ENCODE measurements at places on chromosomes 4 and X.

- DNase-seq = no peak
Measured at GRCh38 chr4:36326476-36327029, 45.1 kb downstream of the DTHD1 start.

GRCh38 chr4:100960232-100960631, 387.1 kb downstream of the PPP3CA start:
- DNase-seq = no peak

DNA sequence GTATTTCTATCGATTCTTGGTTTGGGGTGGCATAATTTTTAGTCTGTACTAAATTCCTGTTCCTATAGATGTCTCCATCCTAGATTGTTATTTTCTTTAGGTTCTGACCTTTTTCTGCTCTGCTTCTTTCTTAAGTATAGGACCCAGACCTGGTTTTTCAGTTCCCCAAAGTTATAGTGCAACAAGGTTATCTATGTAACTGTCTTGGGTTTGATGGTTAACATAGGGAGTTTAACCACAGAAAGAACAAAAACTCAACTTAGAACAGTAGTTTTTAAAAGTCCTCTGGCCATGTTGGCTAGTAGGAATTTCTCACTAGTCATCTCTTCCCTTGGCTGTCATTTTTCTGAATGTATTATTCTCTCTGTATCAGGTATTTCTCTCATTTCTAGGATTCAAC, 38.8 kb upstream of the MAD2L1 start:
- no peak for DNase-seq

GRCh38 chr4:149277705-149278104, 537.9 kb downstream of the IQCM start:
- DNase-seq = no peak

DNA sequence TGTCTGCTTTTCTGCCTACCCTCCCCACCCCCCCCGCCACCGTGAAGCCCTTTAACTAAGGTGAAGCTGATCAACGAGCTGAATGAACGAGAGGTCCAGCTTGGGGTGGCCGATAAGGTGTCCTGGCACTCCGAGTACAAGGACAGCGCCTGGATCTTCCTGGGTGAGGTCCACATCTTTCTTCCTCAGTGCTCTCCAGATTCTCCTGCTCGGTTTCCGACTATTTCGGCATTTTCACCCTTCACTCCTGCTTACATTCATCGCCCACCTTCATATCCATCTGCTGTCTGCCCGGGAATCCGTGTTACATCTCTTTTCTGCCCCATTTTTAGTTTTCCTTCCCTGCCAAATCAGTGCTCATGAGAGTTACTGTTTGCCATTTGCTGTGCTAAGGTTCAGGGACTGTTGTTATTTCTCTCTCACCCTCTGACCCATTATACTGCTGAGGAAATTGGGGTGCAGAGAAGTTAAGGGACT, 459 bp downstream of the RBMX2 start:
- no peak for DNase-seq

- DNase-seq = no peak
Measured at GRCh38 chr4:16079046-16079445, 4.8 kb downstream of the PROM1 start.

DNA sequence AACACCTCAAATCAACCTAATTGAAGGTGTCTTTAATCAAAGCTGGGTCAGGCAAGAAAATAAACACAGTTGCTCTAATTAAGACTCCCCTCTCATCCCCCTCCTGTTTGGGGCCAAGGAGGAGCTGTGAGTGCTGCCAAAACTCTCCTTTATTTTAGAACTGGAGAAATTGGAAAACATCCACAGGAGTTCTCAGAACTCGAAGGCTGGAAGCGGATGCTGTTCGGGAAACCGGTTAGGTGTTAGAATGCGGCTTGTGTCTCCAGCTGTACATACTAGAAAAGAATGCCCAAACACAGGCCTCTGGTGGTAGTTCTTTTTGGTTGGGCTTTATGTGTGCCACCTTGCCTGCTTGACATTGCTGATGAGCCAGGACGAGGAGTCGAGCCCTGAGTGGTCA, 118.2 kb downstream of the GPR143 start:
- no peak for DNase-seq

- DNase-seq = no peak
Measured at GRCh38 chrX:7218321-7219152, 70.6 kb upstream of the PUDP start.

DNA sequence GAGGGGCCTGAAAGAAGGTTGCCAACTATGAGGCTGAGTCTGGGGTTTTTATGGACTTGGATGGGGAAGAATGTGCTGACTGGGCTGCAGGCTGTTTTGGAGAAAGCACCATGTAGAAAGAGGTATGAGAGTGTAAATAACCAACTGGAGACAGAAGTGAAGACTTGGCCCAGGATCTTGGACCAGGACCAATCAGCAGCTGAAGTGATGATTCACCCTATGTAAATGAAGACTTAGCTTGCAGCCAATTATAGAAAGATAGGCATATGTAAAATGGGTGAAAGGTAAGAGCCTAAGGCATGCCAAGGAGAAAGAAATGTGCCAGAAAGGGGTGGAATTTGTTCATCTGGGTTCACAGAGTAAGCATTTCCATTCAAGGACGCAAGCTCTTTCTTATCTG, 856.7 kb upstream of the PRKX start:
- DNase-seq = no peak

- DNase-seq = no peak
Measured at GRCh38 chrX:85065512-85066198, 62.0 kb downstream of the APOOL start.

DNA sequence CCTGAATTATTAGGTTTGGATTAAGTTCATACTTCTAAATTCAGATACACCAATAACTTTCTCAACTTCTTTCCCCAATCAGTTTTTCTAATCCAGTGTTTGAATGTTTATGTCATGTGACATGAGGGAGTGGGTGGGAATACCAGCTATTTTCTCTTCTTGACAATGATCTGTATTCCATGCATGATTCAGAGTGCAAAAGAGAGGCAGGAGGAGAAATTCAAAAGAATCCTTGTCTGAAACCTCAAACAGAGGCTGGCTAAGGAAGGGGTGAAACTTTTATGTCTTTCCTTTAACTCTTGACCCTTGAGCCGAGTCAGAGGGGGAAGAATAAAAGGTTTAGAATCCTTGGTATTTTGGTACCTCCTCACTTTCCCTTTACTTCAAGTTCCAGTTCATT, 544.7 kb downstream of the SPRY1 start:
- no peak for DNase-seq

DNA sequence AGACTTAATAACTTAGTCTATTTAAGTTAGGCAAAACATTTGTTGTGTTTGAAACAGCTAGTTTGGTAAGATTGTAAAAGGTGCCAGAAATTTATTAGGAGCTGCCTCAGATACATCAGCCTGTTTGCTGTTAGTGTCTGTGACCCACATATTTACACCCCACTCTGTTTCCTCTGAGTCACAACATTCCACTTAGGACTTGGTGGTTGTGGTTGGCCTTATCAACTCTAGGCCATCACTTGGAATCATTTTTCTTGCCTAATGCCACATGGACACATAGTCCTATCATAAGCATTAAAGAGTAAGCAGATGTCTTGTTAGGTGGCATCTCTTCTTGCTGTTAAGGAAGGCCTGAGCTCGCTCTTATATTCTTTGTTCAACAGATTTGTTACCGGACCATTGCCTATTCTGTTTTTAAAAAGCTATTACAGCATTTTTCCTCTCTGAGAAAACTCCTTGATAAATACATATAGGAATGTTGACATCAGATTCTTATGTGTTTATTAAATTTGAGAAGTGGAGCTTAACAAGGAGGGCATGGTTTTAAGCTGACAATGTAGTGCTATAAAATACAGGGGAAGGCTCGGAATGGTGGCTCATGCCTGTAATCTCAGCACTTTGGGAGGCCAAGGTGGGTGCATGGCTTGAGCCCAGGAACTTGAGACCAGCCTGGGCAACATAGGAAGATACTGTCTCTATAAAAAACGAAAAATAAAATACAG, 51.2 kb upstream of the PGRMC2 start:
- DNase-seq = no peak

- DNase-seq = no peak
Measured at GRCh38 chr4:97153042-97153441, 990.2 kb downstream of the STPG2 start.

GRCh38 chr4:98653890-98654867, 4.2 kb downstream of the TSPAN5 start:
- DNase-seq = no peak

DNA sequence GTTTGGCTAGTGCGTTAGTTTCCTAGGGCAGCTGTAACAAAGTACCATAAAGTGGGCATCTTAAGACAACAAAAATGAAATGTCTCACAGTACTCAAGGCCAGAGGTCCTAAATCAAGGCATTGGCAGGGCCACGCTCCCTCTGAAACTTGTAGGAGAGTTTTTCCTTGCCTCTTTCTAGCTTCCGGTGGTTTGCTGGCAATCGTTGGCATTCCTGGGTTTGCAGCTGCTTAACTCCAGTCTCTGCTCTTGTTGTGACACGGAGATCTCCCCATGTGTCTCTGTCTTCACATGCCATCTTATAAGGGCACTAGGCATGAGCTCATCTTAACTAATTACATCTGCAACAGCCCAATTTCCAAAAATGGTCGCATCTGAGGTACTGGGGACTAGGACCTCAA, 362.0 kb upstream of the BOD1L1 start:
- DNase-seq = no peak

GRCh38 chrX:14776901-14777300, 96.0 kb downstream of the FANCB start:
- DNase-seq = no peak

- no peak for DNase-seq
Measured at GRCh38 chr4:183984566-183984965, 79.5 kb downstream of the STOX2 start.

- DNase-seq = no peak
Measured at GRCh38 chr4:176499518-176499917, 179.8 kb downstream of the SPCS3 start.
